Heart right ventricle (tissue), 16 donors: ENCODE measurements at places on chromosomes 5 and 9. TPM values are rescaled to one million over a fixed set of nuclear protein-coding genes. Genes with fewer than 3 reads are reported as not detected.

The CDC20B gene
- polyA plus RNA-seq: not detected

DNA sequence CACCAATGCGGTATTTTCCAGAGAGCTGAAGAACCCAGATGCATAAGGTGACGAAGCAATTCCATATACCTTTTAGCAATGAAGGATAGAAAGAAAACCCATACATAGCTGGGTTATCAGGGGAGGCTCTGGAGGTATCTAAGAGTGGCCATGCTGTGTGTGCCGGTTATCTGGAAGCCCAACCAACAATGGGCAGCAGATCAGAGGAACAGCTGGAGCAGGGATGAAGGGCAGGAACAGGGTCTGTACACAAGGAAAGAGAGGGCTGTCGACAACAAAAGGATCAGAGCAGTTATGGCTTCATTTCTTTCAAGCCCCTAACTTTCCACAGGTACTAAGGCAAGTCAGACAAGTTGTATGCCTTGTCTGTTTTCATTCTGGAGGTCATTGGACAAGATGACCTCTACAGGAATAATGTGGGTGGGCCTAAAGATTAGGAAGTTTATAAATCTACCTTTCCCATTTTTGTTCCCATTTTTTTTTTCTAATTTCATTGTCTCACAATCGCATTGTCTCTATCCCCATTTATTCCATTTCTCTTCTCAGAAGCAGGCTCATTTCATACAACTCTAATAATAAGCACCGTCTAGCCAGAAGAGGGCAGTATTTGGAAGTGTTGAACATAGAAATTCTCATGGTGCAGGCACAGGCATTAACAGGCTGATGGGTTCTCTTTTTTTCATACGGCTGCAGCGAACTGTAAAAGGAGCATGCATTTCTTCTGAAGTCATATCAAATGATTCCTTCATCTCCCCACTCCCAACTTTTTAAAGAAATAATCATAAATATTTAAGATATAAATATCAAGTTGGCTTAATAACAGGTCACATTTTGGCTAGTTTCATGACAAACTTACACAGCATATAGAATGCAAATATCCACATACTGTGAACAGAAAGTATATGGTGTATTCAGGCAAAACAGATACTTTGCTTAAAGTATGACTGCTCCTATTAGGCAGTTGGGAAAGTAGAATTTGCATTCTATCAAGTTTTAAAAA is 63.5 kb downstream of the ZNF474 start:
- DNase-seq: no peak

The CARTPT gene
- not detected for polyA plus RNA-seq

DNA sequence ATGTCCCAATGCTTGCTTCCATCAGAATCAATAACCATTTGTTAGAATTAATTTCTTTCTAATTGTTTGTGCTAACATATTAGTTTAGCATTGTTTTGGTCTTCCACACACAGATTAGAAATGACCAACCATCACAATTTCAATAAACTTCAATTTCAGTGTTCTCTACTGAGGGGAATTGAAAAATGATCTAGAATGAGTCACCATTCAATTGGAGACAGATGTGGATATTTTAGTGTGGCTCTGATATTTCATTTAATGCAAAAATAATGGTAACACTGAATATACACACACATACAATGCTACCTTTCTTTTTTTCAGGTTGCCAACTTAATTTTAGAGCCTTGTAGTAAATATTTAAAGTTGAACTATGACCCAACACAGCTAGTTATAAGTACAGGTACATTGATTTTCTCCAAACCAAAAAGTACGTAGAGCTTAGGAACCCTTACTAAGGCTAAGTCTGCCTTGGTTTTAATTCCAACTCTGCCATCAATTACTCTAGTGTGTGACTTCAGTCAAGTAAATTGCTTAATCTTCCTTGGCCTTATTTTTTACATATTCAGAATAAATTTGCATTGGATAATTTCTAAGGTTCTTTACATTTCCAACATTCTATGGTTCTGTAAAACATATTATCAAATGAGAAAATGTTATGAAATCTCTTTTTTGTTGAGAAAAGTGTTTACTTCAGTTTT is 143.9 kb downstream of the DMRTA1 start:
- no peak for DNase-seq

DNA sequence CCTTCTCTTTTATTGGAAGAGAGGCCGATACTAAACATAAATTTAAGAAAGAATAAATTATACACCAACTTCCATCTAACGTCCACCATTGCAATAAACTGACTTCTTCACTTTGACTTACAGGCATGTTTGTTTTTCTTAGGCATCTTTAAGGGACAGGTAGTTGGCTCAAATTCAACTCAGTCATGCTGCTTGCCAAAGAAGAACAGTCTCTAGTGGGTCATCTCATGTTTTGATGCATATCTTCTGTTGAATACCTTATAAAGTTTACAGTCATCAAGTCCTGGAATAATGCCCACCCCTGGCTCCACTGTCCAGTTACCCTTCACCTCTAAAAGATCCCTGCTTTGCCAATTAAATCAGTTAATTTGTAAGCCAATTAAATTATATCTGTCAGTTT is 328.2 kb upstream of the GRAMD2B start:
- no peak for DNase-seq

DNA sequence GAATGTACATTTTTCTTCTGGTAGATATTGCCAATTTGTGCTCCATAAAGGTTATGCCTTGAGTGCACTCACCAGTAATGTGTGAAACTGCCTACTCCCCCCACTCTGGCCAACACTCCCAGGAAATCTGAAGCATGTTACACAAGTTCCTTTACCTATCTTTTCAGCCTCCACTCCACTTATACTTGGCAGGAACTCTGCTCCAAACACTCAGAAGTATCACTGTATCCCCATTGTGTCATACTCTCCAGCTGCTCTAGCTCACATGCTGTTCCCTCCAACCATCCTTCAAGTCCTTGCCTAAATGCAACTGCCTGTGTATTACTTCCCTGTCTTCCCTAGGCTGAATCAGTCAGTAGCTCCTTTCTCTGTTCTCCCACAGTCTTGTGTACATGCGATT is 28.3 kb downstream of the POU4F3 start:
- no peak for DNase-seq

The KCNV2 gene
- not detected for polyA plus RNA-seq

The CNTLN gene
- polyA plus RNA-seq: 1.6 TPM

DNA sequence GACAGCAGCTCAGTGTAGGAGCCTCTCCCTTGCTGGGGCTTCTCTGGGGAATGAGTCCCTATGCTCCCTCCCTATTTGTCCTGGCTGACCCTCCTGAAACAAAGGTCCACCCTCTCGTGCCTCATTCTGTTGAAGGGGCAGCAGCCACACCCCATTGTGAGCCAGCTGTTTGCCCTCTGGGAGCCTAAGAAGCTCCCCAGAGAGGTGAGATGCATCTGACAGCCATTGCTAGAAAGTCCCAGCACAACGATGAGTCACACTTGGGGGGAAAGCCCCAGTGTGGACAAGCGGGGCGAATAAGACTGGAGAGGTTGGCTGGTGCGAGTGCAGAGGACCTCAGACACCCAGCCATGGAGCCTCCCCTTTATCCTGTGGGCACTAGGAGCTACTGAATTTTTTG is 101.4 kb downstream of the PPARGC1B start:
- no peak for DNase-seq

DNA sequence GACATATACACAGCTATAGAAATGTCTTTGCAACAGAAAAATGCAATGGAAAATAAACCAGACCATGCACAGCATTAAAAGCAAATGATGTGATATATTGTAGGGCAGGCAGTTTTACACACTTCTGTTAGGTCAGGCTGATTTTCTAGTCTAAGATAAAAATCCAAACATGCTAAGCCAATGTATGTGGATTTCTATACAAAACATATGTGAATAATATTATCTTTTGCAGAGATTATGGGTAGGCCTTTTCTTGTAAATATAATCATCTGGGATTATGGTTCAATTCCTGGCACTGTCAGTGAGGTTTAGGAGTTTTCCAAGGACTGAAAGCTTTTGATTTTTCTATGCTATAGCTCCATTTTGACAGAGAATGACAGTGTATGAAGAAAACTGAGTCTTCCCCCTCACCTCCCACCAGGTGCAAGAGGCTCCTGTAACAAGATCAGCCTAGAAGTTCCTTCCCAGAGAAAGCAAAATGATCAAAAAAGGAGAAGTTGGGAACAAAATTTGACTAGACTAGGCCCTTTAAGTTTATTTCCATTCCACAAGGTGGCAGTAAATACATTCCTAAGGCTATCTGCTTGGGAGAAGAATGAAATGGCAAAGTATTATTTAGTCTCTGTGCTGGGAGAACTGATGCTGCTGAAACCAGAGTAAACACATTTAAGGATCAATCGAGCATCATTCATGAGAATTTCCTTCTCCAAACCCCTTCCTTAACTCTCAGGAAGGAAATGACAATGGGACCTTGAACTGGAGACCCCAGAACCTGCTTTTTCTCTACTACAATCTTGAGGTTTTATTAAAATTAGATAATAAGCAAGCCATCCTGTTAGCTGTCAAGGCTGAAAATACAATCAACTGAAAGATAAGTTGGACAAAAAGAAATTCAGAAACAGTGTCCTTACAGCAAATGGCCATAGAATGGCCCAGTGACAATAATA is 133.0 kb upstream of the TUT7 start:
- DNase-seq: no peak
